ENCODE measurements at places on chromosomes 1 and 21.

GRCh38 chr1:26350343-26350700 is 3.6 kb downstream of the CRYBG2 start:
- DNase-seq, result no peak

DNA sequence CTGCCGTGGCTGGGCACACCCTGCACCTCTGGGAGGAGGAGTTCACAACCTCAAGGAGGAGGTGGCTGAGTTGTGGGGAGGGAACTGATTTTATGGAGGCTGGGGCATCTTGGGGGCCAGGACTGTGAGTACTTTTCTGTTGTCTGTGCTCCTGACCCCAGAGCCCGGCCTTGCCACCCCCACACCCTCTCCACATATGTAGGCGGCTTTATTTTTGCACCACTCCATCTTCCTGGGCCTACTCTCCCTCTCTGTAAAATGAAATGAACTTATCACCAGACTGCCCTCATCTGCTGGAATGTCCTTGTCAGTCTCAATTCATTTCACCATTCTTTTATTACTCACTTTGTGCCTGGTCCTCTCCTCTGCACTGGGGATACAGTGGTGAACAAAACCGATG is 12.8 kb downstream of the FOXD2 start:
- DNase-seq, result no peak

- no peak for DNase-seq
Observed at GRCh38 chr1:226772446-226773139, 33.5 kb upstream of the ITPKB start.

DNA sequence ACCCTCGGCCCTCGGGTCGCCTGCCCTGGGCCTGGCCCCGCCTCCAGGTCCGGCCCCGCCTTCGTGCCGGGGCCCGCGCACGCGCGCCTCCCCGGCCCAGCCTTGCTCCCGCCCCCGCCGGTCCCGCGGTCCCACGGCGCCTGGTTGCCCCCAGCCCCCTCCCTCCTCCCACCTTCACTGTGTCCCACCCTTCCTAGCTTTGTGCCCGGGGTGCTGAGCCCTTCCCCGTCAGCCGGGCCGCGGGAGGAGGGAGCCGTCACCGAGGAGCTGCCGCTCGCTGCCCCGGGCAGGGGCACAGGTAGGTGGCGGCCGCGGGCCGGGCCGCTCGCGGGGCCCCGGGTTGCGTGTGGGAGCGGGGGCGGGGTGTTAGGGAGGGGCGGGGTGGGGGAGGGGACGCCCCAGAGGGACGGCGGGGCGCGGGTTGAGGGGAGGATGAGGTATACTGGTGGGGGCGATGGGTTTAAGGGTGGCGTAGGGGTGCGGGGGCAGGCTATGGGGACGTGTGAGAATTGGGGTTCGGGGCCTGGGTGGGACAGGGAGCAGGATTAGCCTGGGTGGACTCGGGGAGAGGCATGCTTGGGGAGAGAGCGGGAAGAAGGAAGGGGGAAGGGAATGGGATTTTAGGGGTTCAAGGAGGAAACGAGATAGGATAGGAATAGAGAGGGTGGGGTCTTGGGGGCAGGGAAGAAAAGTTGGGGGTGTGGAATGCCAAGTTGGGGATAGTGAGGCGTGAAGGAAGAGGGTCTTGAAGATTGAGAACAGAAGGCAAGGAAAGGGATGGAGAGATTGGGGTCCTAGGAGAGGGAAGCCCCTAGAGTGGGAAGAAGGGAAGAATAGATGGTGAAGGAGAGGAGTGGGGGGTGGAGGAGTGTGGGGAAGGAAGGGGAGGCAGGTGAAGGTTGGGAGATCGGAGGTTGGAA is at the start of gene LRRC42:
LRRC42 (plus strand) TSS at position 99 of the 920 bp plus-strand sequence. CDS start 5,650 bp downstream, outside the sequence.
- DNase-seq, result no peak

DNA sequence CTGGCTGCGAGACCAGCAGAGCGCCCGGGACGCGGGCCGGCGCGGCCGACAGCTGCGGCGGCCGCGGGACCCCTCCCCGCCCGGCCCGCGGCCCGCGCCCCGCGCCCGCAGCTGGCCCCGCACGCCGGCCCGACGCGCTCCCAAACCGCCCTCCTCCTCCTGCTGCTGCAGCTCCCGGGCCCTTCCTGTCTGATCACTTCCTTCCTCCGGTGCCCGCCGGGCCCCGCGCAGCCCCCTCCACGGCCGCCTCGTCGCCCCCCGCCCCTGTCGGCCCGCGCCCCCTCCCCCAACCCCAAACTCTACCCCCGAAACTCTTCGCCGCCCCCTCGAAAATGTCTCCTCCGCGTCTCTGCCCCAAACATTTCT is 594 bp downstream of the LUZP1 start:
- DNase-seq, result peak; percentile 33

GRCh38 chr1:3669421-3669821 is 17.1 kb downstream of the TP73 start:
- DNase-seq, result no peak

- no peak for DNase-seq
Observed at GRCh38 chr1:76136894-76137293, 62.3 kb downstream of the ST6GALNAC3 start.

DNA sequence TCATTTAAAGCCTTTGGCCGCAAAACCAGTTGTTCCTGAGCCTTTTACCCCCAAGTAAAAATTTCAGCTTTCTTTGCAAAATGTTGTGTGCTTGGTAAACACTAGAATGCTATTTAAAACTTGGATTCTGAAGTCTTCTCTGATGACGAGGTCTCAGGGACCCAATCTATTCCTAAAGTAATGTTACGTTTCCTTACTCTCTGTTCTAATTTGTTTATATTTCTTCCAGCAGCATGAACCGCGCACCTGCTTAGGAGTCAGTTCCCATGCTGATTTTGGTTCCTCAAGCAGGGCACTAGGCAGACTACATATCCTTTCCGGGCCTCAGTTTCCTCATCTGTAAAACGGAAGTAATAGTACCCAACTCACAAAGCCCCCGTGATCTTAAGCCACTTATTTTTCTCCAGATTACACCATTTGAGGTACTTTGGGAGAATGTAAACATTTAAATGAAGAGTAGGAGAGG is 969 bp upstream of the ALDH4A1 start:
- no peak for DNase-seq

DNA sequence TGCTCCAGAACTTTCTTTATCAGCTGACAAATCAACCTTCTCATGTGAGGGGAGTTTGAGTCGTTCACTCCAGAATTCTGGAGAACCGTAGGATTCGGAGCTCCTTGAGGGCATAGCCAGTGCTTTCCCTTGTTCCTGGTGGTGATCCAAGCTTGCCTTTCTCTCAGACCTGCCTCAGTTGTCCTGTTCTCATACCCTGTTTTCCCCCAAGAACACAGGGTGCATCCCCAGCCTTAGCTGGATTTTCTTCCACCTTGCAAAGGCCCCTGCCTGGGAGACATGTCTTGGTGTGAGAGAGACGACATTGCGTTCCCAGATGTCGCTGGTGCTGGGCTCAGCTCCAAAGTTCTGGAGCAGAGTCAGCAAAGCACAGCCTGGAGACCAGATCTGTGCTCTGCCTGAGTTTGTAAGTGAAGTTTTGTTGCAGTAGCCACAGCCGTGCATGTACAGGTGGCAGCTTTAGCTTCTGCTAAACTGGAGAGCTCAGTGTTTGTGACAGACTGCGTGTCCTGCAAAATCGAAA is 40.0 kb downstream of the ABCG1 start:
- no peak for DNase-seq

DNA sequence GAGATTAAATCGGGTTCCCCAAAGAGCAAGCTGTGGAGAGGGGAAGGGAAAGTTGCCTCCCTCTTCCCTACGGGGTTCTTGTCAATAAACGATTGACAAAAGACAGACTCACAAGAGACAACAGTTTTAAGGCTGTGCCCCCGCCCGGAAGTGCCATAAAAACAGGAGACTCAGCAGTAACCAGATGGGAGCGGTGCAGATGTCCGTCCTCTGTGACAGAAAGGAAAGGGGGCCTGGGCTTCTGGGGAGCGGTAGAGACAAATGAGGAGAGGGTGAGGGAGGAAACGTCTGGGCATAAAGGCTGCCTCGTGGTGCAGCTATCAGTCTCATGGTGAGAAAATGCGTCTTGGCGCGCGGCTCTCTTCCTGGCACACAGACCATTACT is 5.9 kb downstream of the TP73 start:
- DNase-seq, result no peak

- no peak for DNase-seq
Observed at GRCh38 chr1:169094897-169095569, 11.5 kb upstream of the ATP1B1 start.

GRCh38 chr1:170410401-170411166 is 121.4 kb upstream of the GORAB start:
- DNase-seq, result no peak
